WERI-Rb-1 (cell line): ENCODE measurements at places on chromosomes 13 and 19.

- DNase-seq, result no peak
Measured at GRCh38 chr13:64154514-64154913, 2738.9 kb upstream of the PCDH20 start.

GRCh38 chr13:101631395-101631794, 178.9 kb downstream of the ITGBL1 start:
- no peak for DNase-seq

DNA sequence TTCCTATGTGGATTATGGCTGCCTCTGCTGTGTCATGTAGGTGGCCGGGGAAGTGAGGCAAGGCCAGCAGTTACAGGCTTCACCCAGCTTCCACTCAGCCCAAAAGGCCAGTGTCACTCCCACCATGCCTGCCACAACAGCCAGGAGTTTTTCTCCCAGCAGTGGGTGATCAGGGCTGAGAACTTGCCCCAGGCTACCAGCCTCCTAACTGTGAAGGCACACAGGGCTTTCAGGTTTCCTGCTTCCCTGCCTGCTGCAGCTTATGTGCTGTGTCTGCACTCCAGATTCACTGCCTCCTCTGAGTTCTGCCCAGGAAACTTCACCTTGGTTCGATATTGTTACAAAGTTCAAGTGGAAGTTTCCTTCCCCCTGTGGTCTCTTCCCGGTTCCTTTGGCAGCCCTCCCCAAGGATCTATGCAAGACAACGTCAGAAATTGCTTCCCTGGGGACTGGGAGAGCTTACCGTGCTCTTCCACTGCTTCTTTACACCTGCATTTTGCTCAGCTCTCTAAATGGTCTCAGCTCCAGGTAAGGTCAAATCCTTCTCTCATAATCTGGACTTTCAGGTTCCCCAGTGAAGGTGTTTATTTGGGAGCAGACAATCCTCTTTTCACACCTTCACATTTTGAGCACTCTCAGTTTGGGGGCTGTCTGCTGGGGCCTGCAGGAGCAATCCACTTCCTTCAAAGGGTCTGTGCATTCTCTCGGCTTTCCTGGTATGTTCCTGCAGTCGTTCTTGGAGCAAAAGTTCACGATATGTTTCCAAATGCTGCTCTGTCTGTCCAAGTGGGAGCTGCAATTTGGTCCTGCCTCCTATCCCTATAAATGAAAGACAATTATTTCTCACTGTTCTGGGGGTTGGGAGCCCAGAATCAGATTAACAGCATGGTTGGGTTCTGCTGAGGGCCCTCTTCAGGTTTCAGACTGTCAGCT, 1730.1 kb upstream of the PRR20A start:
- DNase-seq, result no peak

DNA sequence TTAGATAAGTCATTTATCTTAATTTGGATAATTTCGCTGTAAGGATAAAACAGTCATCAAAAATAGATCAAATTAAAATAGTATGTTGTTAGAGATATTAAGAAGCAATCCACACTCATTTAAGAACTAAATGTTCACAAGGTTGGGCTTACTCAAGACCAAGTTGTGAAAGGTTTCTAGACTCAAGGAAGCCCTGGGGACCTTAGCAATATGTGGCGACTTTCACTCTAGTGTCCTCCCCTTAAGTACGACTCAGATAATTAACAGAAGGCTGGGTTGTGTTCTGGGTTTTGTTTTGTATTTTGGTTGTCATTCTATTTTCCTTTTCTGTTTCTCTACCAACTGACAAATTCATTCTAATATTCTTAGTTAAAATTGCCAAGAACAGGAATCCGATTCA, 1008.0 kb downstream of the PCDH9 start:
- DNase-seq, result no peak

DNA sequence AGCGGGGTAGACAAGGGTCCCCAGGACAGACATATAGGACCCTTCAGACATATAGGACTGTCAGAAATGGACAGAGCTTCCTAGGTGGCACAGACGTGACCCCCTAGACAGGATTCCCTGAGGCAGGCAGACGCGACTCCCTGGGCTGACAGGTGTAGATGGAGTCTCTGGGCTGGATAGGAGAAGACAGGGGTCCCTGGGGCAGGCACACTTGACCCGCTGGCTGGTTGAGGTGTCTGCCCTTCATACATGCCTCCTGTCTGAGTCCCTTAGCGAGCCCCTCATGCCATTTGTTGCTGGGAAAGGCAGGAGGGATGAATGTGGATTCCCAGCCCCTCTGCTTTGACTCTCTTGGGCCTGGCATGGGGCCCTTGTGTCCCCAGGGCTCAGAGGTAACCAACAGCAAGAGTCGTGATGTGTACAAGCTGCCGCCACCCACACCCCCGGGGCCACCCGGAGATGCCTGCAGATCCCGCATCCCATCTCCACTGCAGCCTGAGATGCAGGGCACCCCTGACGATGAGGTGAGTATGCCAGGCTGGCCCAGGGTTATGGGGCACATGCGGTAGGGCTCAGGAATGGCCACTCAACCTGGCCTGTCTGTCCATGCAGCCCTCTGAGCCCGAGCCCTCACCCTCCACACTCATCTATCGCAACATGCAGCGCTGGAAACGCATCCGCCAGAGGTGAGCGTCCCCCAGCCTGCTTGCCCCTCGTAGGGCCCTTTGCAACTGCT, 3.0 kb downstream of the HSPB6 start:
- no peak for DNase-seq
